ENCODE measurements at places on chromosomes 13 and 19.

DNA sequence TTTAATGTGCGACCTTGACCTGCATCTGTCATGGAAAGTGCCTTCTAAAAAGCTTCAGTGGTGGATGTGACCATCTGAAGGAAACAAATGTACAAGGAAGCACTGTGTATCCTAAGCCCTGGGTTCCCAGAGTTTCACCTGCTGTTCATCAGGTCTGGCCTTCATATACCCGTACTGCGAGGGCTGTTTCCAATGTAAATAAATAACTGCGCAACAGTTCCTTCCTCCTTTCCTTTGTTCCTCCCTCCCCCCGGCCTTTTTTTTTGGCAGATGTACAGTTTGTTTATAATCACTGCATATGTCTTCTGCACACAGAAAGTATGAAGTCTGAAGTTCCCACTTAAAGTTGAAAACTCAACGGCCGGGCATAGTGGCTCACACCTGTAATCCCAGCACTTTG is 5.2 kb downstream of the FAAP24 start:
- DNase-seq, result no peak

GRCh38 chr13:99258210-99258860 is at the start of gene GPR18:
GPR18 (minus strand) TSS chr13:99258379; CDS start chr13:99255872, 2,507 bp downstream.
- DNase-seq, result no peak

- DNase-seq, result no peak
These were observed 74.2 kb downstream of the IRS2 start for GRCh38 chr13:109712124-109712722.

DNA sequence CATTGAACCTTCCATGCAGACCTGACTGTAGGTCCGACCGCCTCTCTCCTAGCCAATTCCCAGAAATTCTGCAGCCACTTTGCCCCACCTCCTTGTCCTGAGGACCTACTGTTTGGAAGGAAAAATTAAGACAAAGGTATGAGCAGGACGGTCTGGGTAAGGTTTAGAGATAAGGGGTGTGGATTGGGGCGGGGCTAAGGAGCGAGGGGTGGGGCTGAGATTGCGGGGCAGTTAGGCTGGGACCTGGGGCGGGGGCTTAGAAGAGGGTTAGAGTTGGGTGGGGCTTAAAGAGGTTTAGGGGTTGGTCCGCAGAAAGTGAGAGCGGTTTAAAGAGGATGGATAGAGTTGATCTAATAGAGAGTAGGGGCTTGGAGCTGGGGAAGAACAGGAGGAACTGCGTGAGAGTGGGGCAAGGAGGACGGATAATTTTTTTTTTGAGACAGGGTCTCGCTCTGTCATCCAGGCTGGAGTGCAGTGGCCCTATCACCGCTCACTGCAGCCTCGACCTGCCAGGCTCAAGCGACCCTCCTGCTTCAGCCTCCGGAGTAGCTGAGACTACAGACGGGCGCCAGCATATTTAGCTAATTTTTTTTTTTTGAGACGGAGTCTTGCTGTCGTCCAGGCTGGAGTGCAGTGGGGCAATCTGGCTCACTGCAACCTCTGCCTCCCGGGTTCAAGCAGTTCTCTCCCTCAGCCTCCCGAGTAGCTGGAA is 1.7 kb upstream of the ZNF865 start:
- no peak for DNase-seq

- DNase-seq, result no peak
These were observed 9.2 kb downstream of the ONECUT3 start for GRCh38 chr19:1762243-1763117.

DNA sequence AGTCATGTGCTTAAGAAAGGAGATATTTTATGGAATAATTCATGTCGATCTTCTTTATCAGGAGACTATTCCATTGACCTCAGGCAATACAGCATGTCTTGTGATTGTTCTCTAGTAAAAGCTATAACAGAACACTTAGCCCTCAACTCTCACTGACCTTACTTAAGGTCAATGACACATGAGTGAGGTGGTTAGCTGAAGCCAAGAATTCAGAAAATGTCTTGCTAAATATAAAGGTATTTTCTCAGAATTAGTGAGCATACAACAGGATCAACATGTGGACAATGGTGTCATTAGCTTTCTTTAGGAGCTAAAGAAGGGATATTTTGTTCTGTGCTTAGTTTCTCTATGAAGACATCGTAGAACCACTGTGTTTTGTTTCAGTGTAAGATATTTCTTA is 1730.4 kb upstream of the SLC10A2 start:
- peak; percentile 3 for DNase-seq

DNA sequence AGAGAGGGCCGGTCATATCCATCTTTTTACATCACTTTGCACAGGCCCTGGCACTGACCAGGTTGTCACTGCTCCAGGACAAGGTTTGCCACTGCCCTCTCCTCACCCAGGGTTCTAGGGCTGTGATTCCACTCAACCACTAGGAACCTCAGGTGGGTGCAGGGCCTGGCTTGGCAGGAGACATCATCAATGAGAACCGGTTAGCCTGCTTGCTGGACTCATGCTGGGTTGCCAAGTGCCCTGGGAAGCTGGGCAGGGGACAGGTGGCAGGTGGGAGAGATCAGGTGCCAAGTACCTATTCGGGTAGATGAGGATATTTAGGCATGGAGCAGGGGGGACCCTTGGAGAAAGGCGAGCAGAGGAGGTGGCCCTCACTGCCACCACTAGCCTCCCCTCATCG is 4.2 kb upstream of the CERS4 start:
- no peak for DNase-seq

DNA sequence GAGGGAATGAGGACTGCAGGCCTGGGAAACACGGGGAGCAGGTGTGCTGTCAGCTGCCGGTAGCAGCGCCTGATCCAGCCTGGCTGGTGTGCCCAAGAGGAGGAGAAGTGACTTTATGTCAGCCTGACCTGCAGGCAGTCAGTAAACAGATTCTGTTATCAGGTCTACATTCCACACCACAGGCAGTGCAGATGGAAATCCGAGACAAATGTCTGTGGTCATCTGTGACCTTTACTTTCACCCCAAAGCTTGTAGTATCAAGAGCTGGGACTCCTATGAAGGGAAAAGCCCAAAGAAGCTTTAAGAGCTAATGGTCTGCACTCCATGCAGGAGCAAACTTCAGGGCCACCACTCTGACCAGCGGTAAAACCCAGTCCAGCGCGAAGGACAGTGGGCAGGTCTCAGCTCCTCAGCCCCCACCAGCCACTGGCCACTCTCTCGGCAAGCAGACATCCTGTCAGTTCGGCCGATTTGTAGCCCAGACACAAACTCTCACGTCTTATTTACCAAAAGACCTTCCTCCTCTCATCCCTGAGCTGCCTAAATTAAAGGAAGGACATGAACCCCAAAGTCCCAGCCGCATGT is 7.7 kb downstream of the EPS15L1 start:
- no peak for DNase-seq

DNA sequence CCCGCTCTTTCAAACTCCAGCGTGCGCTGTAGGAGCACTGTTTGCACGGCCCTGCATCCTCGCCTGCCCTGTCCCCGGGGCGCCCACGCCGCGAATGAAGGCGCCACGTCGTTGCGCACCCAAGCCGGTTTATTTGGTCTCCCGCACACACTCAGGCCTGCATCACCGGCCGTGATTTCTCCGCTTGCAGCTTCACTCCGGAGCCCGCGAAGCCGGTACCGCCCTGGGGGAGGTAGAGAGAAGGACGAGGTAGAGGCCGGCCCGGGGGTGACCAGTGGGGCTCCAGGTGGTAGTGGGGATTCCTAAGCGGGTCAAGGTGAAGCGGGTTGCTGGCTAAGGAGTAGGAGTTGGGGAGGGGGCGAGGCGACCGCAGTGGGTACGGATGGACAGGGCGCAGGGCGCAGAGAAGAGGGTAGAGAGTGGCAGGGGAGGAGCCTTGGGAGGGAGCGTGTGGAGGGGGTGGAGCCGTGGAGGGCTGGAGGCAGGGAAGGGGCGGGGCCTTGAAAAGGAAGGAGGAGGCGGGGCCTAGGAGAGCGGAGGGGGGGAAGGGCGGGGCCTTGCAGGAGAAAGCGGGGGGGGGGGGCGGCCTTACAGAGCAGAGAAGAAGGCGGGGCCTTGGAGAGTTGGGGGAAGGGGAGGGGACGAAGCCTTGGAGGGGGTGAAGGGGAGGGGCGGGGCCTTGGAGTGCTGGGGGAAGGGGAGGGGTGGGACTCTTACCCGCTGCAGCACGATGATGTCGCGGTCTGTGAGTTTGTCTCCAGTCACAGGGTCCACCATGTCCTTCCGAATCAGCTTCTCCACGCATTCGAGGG is 24.6 kb downstream of the NOSIP start:
- DNase-seq, result peak; percentile 45

DNA sequence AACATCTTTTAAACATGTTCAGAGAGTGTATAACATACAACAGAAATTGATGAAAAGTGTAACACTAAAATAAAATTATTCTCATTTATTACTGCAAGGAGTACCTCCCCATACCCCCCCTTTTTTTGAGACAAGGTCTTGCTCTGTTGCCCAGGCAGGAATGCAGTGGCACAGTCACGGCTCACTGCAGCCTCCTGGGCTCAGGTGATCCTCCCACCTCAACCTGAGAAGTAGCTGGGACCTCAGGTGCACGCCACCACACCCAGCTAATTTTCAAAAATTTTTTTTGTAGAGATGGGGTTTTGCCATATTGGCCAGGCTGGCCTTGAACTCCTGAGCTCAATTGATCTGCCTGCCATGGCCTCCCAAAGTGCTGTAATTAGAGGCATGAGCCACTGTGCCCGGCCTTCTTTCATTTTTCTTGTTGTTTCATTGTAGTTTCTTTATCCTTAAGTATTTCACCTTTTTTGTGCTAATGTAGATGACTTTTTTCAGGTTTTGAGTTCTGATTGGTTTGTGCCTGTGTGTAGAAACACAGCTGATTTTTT is 28.3 kb downstream of the GATAD2A start:
- DNase-seq, result no peak

GRCh38 chr13:72639377-72639776 is 88.1 kb downstream of the MZT1 start:
- DNase-seq, result no peak

GRCh38 chr13:97460004-97460775 is 26.2 kb downstream of the RAP2A start:
- DNase-seq, result peak; percentile 27

DNA sequence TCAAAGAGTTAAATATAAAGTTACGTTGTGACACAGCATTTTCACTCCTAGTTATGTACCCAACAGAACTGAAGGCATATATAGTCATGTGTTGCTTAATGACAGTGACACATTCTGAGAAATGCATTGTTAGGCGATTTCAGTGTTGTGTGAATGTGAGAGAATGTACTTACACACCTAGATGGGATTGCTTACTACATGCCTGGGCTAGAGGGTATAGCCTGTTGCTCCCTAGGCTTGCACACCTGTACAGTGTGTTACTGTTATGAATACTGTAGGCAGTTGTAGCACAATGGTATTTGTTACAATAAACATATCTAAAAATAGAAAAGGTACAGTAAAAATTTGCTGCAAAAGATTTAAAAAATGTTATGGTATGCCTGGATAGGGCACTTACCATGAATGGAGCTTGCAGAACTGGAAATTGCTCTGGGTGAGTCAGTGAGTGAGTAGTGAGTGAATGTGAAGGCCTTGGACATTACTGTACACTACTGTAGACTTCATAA is 89.2 kb downstream of the DHRS12 start:
- peak; percentile 74 for DNase-seq

Measured in fibroblast of upper back skin (primary cell).